ENCODE measurements at places on chromosomes 2 and 18.

GRCh38 chr2:203960811-203961210 is 24.2 kb downstream of the ICOS start:
- DNase-seq = no peak

DNA sequence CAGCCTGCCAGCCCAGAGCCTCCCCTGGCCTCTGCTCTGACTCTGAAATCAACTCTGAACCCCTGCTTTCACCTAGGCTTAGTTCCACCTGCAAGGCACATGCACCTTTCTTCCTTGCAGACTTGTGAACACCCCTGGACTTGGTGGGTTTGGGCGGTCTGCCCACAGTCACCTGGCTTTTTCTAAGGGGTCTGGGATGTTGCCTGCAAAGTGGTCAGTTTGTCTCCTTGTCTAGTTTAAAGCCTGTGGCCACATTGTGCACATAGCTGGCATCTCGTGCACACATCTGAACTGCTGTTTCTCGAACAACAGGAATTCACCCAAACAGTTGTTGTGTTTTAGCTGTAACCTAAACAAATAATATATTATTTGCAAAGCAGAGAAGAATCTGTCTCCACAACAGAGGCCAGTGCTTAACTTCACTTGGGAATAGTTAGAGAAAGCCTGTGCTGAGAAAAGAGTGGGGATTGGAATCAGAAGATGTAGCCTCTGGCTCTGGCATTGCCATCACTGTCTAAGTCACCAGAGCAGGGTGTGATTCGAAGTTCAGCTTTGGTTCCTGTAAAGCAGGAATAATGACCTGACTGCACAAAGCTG is 108.5 kb downstream of the TMEM18 start:
- DNase-seq = no peak

- no peak for DNase-seq
Observed at GRCh38 chr2:7835693-7836680, 845.9 kb upstream of the ID2 start.

DNA sequence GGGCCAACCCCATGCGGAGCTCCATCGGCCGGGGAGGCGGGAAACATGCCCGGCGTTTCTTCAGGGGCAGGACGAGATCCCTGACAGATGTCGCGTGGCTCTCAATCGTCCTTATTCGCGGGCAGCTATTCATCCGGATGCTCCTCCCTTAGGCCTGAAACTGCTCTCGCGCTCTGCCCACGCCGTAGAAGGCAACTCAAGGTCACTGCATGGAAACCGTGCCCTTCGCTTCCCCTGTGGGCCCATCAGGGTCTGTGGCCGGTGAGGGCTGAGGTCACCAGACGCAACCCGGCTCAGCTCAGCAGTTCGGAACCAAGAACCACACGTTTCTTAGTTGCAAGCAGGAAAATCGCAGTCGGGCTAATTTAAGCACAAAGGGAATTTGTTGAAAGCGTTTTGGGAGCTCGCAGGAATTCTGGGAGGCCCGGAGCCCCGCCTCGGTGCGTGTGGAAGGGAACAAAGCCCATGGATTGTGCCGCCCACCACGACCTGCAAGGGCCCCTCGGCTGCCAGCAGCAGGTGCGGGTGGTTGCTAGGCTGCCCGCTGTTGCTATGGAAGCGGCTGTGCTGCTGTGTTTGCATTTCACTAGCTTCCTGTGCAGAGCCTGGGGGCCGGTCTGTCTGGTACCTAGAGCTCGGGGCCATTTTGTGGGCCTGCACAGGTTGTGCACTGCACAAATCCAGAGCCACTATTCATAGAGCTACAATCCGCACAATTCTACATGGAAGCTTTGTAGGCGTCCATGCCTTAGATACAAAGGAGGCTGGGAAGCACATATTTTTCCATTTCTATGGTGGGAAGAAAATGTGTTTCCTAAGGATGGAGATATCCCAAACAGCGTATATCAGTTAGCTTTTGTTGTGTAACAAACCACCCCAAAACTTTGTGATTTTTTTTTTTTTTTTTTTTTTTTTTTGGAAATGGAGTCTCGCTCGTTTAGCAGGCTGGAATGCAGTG is 6.0 kb upstream of the ALLC start:
- DNase-seq = peak; percentile 25

- DNase-seq = peak; percentile 51
Observed at GRCh38 chr2:224584785-224585210, 365 bp downstream of the CUL3 start.

DNA sequence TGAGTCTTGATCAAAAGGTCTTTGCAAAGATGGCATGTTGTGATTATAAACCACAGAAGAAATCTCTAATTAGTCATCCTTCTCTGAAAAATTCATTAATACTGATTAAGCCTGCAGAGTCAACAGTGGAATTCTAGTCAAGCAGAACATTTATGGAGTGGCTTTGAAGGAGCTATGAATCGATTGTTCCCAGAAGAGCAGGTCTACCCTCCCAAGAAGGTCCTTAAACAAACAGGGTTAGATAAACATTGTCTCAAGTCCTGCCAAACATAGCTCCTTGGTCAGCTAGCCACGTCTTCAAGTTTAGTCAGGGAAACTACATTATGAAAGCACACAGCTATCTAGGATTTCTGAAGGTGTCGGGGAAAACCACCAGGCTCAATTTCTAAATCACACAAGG is 88.9 kb downstream of the ITGA4 start:
- no peak for DNase-seq

DNA sequence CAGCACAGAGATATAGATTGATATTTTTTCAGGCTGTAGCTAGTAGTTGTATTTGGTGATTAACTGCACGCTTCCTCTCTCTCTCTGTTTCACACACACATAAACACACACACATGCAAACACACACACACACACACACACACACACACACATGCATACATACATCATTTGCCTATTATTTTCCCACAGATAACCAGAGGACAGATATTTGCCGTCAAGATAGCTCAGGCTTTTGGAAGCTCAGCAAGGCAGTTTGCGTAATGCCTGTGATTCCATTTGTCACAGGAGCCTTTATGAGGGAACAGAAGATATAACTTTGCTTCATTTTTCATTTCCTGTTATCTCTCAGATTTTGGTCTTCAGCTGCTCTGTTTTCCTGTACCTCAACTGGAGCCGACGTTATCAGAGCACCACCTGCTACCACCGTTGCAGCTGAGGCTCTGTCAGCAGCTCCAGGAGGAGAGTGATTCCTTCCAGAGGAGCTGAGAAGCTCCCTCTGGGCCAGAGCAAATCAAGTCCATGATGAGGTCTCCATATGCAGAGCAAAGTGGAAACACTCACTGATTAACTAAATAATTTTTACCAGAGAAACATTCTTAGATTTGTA is 341.9 kb upstream of the PIK3C3 start:
- no peak for DNase-seq

- no peak for DNase-seq
Observed at GRCh38 chr2:5330961-5331360, 361.2 kb upstream of the SOX11 start.

DNA sequence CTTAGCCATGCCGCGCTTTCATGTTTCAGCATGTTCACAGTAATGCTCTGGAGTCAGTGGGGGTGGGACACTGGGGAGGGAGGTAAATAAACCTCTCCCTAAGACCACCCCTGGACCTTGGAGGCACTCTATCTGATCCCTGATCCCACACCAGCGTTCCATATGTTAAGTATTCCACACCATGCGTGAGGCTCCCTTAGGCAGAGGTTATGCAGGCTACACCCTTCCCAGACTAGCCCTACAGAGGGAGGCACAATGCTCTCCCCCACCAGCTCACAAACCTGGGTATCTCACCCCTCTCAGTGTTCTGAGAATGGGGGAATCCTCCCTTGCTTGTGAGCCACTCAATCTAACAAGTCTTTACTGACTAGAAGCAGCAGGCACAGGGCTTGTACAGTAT is 1610.4 kb upstream of the ZEB2 start:
- no peak for DNase-seq

GRCh38 chr2:8653485-8653884 is 28.4 kb upstream of the ID2 start:
- DNase-seq = no peak

DNA sequence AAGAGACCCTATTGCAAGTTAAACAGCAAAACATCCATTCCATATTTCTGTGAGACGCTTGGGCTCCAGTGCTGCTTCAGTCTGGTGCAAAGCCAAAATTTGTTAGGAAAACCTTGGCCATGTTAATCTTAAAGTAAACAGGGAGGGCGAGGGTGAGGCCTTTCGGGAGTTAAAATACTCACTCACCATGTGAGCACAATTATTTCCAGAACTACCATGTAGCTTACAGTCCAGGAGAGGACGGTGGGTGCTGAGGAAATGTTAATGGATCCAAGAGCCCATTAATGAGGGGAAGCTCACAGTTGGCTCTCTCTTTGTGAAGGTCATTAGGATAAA is 286.4 kb downstream of the SLC8A1 start:
- DNase-seq = no peak

GRCh38 chr18:50700245-50701165 is 119.3 kb downstream of the MRO start:
- no peak for DNase-seq

DNA sequence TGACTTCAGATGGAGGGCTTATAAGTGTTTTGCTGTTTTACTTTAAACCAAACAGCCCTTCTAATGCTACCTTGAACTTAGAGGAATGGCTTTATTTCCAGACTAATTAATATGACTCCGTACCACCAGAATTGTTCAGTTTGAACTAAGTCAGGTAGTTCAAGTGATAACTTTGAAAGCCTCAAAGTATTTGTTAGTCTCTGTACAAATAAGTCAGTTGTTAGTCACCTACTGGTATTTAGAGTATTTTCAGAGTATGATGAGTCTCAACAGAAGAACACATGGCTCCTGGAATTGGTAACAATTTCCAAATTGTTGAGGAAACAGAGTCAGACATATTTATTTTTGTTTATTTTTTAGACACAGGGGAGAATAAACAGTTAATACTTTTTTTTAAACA is 381.8 kb upstream of the NRXN1 start:
- DNase-seq = no peak

All from hematopoietic multipotent progenitor cell treated with erythropoietin and hydrocortisone succinate and interleukin-3 and kit ligand, for 8 days (in vitro differentiated cells).